Activated CD4-positive, alpha-beta T cell treated with anti-CD3 and anti-CD28 coated beads, Interleukin-2, amount 10 ng/mL, durations not matched to agents 24 days and 14 days (primary cell): ENCODE measurements at places on chromosomes 6 and 20. TPM values are rescaled to one million over a fixed set of nuclear protein-coding genes. Genes with fewer than 3 reads are reported as not detected.

HAO1 gene
- total RNA-seq = not detected in 2 replicates

PCK1 gene
- not detected in 2 replicates for total RNA-seq

DNA sequence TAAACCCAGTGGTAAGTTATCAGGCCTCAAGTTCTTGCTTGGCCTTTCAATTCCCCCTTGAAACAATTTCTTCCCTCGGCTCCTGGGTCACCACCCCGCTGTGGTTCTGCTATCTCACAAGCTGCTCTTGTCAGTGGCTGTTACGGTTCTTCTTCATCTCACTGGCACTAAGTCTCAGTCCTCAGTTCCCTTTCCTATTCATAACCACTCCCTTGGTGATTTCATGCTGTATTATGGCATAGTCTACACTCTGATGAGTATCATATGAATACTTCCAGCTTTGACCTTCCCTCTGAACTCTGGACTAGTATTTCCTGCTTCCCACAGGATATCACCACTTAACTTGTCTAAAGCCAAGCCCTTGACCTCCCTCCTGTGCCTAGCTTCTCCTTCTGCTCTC lies 7.9 kb downstream of the TAAR1 start:
- no peaks in the 10 kb centered on the region for H3K36me3 ChIP-seq
- H3K27ac ChIP-seq = no peak overlapping the region
- peaks cover 12% of the 10 kb centered on the region for H3K27me3 ChIP-seq

- H3K27me3 ChIP-seq = no peaks in the 10 kb centered on the region
- DNase-seq = peak; percentile 68
- H3K4me1 ChIP-seq = peaks cover 49% of the 10 kb centered on the region
- peak overlapping the region; percentile 63 for H3K4me3 ChIP-seq
Observed at GRCh38 chr20:47318586-47319516, 37.6 kb downstream of the ZMYND8 start.
